GM19239 (cell line): ENCODE measurements at places on chromosomes 3 and 15.

GRCh38 chr15:89937365-89938350 is 24.9 kb upstream of the ARPIN start:
- no peak for DNase-seq

DNA sequence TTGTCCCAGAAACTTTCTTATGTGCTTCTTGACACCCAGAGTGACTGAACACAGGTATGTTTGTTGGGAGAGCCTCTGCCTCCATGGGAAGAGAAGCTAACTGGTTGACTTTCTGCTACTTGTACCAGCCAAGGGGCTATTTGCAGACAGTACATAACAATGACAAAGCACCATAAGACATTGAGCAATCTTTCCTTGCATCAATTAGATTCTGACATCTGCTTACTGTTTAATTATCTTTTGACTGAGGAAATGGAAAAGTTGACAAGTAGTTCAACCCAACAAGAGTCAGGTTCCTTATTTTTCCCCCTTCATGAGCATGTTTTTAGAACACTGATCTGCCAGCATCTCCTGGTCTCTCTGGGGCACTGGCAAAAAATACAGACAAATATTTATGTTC is 157.7 kb downstream of the RPLP1 start:
- DNase-seq = no peak

- no peak for DNase-seq
Measured at GRCh38 chr3:26081166-26081565, 291.3 kb downstream of the OXSM start.

DNA sequence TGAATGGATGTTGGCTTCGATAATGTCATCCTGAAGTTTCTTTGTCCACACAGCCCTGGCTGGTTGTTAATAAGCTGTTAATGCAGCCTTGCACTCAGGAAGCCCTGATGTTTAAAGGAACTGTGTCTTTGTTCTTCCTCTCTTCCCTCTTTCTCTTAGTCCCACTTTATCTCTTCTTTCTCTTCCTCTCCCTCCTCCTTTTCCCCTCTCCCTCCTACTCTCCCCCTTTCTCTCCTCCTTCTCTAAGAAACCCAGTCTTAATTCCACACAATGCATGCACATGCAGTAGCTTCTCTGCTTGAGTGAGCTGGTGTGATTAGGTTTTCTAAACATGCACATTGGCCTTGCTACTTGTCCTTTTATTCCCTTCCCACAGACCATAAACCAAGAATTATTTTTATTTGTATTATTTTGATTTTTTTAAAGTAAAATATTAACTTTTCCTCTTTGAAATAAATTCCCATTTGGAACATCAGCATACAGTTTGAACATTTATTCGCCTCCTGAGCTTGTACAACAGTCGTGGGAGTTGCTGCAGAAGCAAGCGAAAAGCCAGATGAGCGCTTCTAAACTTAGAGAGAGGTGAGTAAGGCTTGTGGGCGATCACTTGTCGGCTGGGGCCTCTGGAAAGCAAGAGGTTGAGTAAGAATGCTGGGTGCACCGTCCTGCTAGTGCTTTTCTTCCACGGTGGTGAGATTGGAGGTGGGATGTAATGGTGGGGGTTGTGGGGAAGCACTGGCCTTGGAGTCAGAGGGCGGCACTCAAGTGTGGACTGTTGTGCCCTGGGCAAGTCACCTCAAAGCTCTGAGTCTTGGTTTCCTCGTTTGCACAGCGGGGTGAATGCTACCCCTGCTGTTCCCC is 7.2 kb downstream of the GHRL start:
- no peak for DNase-seq

DNA sequence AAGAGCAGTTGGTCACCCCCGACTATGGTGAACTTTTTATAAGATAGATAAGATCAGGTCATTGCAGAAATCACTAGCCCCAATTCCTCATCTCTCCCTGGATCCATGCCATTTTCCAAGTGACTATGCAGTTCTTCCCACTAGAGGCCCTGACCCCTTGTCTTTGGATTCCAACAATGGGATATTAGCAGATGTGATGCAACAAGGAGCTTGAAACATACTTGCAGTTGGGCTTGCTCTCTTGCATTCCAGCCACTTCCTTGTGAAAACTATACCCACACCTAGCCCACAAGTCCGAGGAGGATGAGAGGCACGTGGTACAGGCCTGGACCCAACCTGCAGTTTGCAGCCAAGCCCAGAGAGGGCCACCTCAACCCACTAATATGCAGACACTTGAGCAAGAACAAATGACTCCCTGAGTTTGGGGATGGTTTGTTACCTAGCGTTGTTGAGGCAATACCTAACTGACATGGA is 60.6 kb downstream of the SUCLG2 start:
- DNase-seq = no peak

DNA sequence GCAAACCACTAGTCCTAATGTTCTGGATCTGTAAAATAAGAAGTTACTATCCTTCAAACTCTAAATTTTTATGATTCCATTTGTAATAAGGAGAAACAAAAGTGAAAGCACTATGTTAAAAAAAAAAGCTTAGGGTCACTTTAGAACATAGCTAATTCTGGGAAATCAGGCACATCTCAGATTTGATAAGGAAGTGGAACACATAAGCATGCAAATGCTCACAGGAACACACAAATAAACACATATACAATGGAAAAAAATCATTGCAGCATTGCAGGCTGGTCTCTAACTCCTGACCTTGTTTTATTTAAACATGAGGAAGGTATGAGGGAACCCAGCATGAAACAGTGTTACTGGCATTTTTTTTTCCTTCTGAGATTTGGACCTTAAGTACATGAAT is 63.2 kb upstream of the TNFSF10 start:
- DNase-seq = no peak

DNA sequence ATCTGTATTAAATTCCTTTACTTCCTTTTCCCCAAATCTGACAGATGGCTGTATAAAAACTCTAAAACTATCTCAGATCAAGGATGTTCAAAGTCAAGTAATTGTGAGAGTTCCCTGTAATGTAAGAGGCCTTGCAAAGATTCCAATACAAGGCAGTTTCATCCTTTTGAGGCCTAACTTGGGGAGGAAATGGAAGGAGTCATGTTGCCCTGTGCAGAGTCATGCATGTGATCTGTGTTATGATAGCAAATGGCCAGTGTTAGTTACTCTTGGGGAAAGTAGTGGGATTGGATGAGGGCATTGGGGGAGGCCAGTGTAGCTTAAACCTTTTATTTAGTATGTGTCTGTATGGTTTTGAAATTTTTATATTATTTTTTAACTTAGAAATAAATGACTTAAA is 23.7 kb upstream of the FBXL22 start:
- DNase-seq = no peak

GRCh38 chr3:158057666-158058065 is 48.6 kb downstream of the SHOX2 start:
- DNase-seq = no peak

DNA sequence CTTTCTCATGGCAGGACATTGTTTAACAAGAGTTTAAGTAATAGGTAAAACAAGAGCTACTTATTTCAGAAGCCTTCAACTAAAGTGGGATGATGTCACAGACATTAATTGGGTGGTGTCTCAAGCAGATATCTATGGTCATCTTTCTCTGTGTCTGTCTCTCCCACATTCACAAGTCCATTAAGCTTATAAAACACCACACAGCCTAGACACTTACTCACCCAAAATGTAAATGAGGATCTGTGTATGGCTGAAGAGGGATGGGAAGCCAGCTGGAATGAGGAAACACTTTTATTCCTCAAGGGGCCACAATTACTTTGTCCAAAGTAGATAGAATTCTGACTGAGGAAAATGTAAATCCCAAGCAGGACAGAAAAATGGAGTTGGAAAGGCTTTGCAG is 183.8 kb downstream of the THRB start:
- no peak for DNase-seq

- DNase-seq = peak; percentile 100
Measured at GRCh38 chr15:40323239-40323952, at the start of gene INAFM2. Gene INAFM2, plus strand, starts transcription at chr15:40323692. Its CDS starts 364 bp downstream, at chr15:40324056.

GRCh38 chr3:24915639-24916038 is 421.0 kb upstream of the THRB start:
- no peak for DNase-seq

DNA sequence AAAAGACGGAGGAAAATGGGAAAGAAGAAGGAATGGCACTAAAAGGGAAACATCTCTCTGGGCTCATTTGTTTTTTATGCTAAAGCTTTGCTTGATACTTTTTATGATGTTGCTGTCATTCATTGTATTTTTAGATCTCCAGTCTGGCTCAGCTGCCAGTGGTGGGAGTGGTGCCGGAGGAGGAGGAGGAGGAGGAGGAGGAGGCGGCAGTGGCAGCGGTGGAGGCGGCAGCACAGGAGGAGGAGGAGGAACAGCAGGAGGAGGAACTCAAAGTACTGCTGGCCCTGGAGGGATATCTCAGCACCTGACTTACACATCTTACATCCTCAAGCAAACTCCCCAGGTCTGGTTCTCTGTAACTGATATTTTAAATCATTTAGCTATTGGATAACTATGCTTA is 49.6 kb downstream of the MAP6D1 start:
- DNase-seq = no peak

- no peak for DNase-seq
Measured at GRCh38 chr3:104676241-104676640, 690.5 kb upstream of the ALCAM start.

DNA sequence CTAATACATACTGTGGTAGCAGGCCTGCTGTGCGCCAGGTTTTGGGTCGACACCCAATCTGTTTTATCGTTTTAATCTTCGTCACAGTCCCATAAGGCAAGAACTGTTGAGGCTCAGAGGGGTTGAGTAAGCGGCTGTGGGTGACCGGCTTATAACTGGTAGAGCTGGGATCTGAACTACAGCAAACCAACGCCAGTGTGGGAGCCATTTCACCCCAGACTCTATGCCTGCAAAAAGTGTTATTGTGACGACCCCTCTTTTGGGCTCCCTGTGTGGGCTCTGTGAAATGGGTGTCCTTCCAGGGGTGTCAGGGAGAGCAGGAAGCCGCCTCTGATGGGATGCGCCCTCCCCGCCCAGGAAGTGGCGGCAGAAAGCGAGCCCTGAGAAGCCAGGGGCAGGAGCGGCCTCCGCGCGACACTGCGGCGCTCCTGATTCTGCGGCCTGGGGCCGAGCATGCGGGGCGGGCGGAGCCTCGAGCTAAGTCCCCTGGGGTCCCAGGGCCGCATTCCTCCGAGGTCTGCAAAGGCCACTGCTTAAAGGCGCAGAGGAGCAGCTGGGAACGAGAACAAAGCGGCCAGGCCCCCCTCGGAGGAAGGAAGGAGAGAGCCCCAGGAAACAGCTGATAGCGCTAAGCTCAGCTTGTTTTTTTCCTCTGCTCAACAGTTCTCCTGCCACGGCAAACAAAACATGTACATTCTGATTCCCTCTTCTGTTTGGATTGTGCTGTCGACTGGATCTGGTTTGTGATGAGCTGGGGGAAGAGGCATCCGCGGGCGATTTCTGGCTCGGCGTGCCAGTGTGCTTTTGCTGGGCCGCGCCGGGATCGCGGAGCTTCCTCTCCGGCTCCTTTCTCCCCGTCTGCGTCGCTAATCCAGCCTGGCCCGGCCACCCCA is 33.9 kb downstream of the GRK7 start:
- DNase-seq = peak; percentile 31
